ENCODE measurements at places on chromosomes 1 and 21.

DNA sequence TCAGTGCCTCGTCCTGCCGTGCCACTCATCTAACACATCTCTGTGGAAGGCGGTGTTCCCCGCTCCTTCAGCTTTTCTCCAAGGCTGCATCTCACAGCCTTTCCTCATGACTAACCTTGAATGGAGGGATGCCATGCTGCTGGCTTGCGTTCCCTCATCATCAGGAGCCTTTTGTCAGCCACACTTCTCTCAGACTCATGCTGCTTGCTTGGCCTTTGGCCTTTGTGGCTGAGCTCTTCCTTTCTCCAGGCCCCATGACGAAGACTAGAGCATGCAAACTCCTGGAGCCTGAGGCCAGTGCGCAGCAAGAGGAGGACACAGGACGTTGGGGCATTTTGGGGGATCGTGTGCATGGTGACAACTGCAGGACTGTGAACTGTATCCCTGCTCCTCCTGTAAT is 70.8 kb downstream of the SYT2 start:
- DNase-seq = peak; percentile 10

GRCh38 chr1:98030483-98030882 is 109.6 kb upstream of the DPYD start:
- peak; percentile 47 for DNase-seq

- DNase-seq = no peak
These were observed 700 bp upstream of the CCDC28B start for GRCh38 chr1:32199717-32200072.

DNA sequence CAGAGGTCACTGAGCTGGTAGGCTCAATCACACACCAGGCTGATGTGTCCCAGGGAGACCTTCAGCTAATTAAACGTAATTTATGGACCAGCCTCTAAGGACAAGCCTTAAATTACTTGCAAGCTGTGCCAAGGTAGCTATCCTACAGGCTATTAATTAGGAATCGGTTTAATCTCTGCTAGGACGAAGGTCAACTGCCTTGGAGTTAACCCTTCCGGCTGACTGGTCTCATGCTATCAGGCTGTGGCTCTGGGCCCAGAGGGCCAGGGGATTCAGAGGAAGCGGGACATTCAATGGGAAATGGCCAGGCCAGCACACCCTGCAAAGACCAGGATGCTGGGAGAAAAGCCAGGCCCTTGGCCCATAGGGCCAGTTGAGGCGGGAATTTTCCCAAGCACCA is 19.0 kb downstream of the DHRS3 start:
- DNase-seq = no peak

GRCh38 chr1:5572794-5573193 is 419.4 kb downstream of the NPHP4 start:
- DNase-seq = no peak

- no peak for DNase-seq
These were observed 213.0 kb downstream of the CRB1 start for GRCh38 chr1:197481101-197481500.

- DNase-seq = no peak
These were observed 3.2 kb upstream of the LEMD1 start for GRCh38 chr1:205424901-205425600.

DNA sequence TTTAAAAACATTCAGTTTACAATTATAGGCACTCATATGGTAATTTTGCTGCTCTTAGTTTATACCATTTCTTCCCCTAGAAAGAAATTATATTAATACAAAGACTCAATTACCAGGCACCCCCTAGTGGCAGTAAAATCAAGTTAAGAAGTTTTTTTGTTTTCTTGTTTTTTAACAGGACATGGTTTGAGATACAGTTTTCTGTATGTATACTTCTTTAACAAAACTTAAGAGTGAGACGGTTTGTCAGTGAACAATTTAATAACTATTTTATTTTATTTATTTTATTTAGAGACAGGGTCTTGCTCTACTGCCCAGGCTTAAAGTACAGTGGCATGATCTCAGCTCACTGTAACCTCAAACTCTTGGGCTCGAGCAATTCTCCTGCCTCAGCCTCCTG is 224.6 kb downstream of the FAF1 start:
- peak; percentile 20 for DNase-seq

DNA sequence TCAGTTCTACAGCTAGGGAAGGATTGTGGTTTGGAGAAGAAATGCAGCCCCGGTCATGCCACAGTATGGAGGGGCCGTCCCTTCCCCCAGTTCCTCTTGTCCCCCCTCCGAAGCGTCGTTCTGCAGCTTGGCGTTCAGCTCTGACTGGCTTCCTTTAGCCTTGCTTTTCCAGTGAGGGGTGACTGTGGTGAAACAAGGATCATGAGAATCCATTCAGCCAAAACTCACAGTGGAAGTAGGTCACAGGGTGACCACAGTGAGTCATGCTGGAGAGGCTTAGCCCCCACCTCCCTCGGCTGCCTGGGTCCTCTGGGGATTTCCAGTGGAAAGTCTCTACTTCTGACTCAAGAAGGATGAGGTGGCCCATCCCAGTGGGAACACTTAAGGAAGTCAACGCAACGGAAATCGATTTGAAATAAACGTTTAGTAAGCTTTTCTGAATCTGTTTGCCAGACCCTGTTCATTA is 37.3 kb upstream of the COL6A2 start:
- DNase-seq = peak; percentile 93

GRCh38 chr21:29218749-29219148 is 80.0 kb upstream of the BACH1 start:
- no peak for DNase-seq

- no peak for DNase-seq
These were observed 124.8 kb downstream of the CLEC20A start for GRCh38 chr1:178371933-178372388.

DNA sequence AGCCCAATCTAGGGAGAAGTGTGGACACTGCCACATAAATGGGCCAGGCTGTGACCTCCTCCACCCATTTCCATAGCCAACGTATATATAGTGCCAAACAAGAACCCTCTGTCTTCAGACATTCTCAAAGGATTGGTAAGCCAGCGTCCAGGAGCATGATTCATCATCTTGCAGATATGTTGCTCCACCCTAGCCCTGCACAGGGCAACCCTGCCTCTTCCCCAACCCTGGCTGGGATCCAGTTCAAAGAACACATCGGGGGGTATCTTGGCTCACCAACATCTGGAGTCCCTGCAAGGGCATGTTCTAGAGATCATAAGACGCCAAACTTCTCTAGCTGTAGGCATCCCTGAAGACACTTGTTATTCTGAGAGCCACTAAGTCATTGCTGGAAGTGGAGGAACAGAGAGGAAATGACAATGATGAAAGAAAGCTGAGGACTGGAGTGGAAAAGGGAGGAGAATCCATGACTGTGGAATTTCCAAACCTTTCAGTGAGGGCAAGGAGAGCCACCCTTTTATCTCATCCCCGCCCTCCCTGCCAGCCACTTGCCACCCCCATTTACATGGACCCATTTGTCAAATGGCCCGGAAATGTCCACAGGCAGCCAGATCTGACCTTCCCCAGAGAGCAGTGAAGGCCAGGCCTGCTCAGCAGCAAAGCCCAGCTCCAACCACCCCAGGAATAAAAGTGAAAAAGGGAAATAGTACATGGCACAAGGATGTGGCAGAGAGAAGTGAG is 144.1 kb upstream of the CTTNBP2NL start:
- DNase-seq = peak; percentile 72

GRCh38 chr1:220604926-220605325 is 77.0 kb downstream of the MARK1 start:
- DNase-seq = no peak

GRCh38 chr1:77545970-77546369 is 136.5 kb downstream of the ZZZ3 start:
- DNase-seq = peak; percentile 65

- DNase-seq = no peak
These were observed 132.0 kb downstream of the MAP3K21 start for GRCh38 chr1:233459470-233459945.

- peak; percentile 62 for DNase-seq
These were observed 7.4 kb downstream of the LDLRAP1 start for GRCh38 chr1:25550683-25551310.

DNA sequence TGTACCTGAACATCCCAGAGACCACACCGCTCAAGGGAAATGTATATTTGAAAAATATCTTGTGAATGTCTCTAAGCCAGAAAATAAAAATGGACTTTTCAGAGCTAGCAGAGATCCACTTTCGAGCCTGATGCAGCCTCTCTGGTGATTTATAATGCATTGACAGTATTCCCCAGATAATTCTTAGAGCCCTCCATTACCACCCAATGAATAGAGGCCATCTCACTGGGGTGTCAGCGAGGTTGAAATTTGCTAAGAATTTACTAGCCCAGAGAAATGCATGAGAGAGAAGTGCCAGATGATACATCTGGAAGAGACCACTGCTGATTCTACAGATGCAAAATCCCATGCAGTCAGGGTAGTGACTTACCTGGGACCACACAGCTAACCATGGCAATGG is 25.5 kb upstream of the NTPCR start:
- no peak for DNase-seq

DNA sequence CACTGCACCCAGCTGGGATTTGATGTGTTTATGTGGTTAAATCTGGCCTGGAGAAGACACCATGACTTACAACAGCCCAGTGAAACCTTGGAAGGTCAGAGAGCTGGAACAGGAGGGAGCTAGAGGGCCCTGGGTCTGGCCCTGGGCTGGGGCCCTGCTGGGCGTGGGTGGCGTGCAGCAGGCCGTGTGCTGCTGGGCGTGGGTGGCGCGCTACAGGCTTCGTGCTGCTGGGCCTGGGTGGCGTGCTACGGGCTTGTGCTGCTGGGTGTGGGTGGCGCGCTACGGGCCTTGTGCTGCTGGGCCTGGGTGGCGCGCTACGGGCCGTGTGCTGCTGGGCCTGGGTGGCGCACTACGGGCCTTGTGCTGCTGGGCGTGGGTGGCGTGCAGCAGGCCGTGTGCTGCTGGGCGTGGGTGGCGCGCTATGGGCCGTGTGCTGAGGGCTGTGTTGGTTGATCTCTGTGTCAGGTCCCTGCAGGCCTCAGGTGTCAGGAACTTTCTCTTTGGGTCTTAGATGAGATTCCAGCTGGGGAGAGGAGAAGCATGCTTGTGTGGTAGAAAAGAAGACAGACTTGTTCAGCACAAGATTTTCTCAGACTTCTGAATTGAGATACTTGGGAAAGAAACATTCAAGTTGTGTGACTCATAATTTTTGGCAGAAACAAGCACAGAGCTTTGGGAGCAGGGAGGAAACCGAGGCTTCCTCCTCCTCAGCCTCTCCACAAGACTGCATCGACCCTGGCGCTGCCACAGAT is 66.0 kb downstream of the COL18A1 start:
- peak; percentile 96 for DNase-seq

DNA sequence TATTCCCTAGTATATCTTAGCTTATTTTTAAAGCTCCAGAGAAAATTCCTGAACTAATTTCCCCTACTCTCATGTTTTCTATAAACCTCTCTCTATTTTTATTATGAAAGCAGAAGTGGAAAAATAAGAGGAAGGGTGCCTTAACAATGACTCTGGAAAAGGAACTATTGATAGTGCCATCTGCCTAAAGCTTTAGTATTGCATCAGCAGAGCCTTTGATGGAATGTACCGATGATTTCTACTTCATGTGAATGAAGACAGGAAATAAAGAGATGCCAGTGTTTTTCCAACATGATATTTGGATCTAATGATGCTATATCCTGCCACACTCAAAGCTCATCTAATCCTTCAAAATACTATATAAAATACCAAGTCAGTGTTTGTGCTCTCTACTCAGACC is 35.1 kb downstream of the TNFSF18 start:
- DNase-seq = no peak

GRCh38 chr1:56284928-56285327 is 294.4 kb downstream of the PLPP3 start:
- DNase-seq = peak; percentile 69

- DNase-seq = no peak
These were observed 53.2 kb downstream of the NID1 start for GRCh38 chr1:236011641-236012040.

GRCh38 chr1:173395762-173396161 is 81.4 kb upstream of the PRDX6 start:
- no peak for DNase-seq

GRCh38 chr1:188652678-188653077 is 1823.9 kb downstream of the PLA2G4A start:
- DNase-seq = peak; percentile 96

GRCh38 chr1:182291584-182292192 is 99.9 kb downstream of the GLUL start:
- no peak for DNase-seq

- DNase-seq = no peak
These were observed 7.7 kb upstream of the SPATC1L start for GRCh38 chr21:46191686-46192575.

GRCh38 chr1:70195342-70195741 is 10.0 kb downstream of the LRRC40 start:
- no peak for DNase-seq

- DNase-seq = no peak
These were observed 1.3 kb downstream of the DYRK3 start for GRCh38 chr1:206636671-206637070.

DNA sequence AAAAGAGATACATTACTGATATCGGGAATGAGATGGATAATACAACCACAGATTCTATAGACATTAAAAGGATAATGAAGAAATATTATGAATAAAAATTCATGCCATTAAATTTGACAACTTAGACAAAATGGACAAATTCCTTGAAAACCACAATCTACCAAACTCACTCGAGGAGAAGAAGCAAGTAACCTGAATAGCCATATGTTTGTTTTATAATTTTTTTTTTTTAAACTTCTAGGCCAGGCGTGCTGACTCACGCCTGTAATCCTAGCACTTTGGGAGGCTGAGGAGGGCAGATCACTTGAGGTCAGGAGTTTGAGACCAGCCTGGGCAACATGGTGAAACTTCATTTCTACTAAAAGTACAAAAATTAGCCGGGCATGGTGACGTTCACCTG is 327.9 kb downstream of the VAV3 start:
- no peak for DNase-seq

DNA sequence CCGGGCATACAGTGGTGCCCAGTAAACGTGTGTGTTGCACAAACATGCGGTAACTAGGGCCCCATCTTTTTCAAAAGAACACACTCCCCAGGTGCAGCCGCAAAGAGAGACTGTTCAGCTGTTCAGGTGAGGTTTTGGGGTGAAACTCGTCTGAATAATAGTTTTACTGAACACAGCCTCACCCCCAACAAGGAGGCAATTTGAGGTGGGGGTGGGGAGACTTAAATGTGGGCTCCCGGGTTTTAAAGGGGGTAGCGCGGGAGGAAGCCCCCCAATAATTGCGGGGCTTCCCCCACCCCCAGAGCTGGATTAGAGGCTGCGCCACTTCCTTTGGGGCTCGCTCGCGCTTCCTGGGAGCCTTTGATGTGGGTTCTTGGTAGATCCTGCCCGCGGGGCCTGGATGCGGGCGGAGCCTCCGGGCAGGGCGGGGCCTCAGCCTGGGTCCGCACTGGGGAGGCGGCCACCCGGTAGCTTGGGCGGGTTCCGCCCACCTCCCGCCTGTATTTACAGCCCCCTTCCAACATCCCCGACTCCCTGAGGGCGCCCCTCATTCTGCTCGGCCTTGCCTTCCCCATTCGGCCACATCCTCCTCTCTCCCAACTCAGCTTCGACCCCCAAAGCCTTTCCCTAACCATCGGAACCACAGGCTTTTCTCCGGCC is 6.4 kb upstream of the EPHA2 start:
- no peak for DNase-seq

Measured in amniotic epithelial cell (primary cell).